Ovary (tissue), 10 donors: ENCODE measurements at places on chromosomes 7 and 10.

GRCh38 chr7:74032191-74032490 lies 4.2 kb downstream of the ELN start:
- H3K4me3 ChIP-seq, result no peak overlapping the region
- H3K27me3 ChIP-seq, result no peaks in the 10 kb centered on the region
- H3K27ac ChIP-seq, result peak overlapping the region; percentile 69
- no peaks in the 10 kb centered on the region for H3K36me3 ChIP-seq
- DNase-seq, result peak; percentile 56

DNA sequence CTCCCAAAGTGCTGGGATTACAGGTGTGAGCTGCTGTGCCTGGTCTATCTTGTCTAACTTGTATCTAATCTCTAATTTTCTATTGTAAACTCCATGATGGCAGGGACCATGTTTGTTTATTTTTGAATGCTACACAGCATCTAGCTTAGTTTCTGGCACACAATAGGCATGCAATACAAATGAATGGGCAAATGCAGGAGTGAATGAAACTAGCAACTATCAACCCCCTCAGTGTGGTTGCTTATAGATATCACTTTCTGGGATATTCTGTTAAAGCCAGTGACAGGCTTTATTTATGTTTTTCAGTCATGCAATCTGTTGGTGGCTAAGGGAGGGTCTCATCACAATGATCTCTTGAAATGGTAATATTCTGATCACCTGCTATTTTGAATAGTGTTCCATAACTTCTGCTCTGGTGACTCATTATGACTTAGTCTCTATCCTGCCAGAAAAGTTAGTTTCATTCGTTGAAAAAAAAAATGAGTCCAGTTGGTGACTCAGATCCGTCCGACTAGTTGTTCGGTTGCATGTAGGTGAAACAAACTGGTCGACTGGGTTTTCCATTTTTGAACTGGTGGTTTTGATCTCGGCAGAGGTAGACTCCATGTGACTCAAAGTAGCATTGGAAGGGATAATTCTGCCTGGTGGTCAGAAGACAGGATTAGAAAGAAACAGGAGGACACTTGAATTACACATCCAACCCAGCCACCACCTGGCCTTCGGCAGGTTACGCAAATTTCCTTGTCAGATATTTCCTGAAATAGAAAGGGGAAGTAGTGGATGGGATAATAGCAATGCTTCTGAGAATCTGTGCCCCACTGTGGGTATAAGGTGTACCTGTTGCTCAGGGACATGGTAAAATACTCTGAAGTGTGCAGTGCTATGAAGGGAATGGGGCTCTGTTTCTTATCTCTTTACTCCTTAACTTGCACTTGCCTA lies 76.8 kb downstream of the GATA3 start:
- no peak overlapping the region for H3K27ac ChIP-seq
- no peaks in the 10 kb centered on the region for H3K36me3 ChIP-seq
- H3K4me3 ChIP-seq, result no peak overlapping the region
- no peaks in the 10 kb centered on the region for H3K27me3 ChIP-seq

- DNase-seq, result no peak
- H3K4me1 ChIP-seq, result no peaks in the 10 kb centered on the region
- H3K4me3 ChIP-seq, result no peak overlapping the region
- H3K27ac ChIP-seq, result no peak overlapping the region
Observed at GRCh38 chr10:116602648-116603400, 12.1 kb downstream of the PNLIPRP1 start.

- no peaks in the 10 kb centered on the region for H3K27me3 ChIP-seq
- H3K36me3 ChIP-seq, result no peaks in the 10 kb centered on the region
- no peaks in the 10 kb centered on the region for H3K4me1 ChIP-seq
- no peak overlapping the region for H3K27ac ChIP-seq
Observed at GRCh38 chr10:112587729-112588128, 140.7 kb downstream of the VTI1A start.

GRCh38 chr7:141455723-141456122 lies 95.5 kb upstream of the AGK start:
- H3K4me3 ChIP-seq, result no peak overlapping the region
- no peaks in the 10 kb centered on the region for H3K27me3 ChIP-seq
- H3K4me1 ChIP-seq, result no peaks in the 10 kb centered on the region
- DNase-seq, result no peak
- no peaks in the 10 kb centered on the region for H3K36me3 ChIP-seq

- no peak overlapping the region for H3K4me3 ChIP-seq
- DNase-seq, result no peak
- no peaks in the 10 kb centered on the region for H3K36me3 ChIP-seq
- no peaks in the 10 kb centered on the region for H3K27me3 ChIP-seq
Observed at GRCh38 chr10:74507951-74508350, 318.4 kb upstream of the KAT6B start.

GRCh38 chr10:11284291-11285085 lies 266.8 kb downstream of the CELF2 start:
- H3K27ac ChIP-seq, result no peak overlapping the region
- no peaks in the 10 kb centered on the region for H3K27me3 ChIP-seq
- H3K4me1 ChIP-seq, result no peaks in the 10 kb centered on the region
- H3K4me3 ChIP-seq, result no peak overlapping the region
- DNase-seq, result no peak

GRCh38 chr7:45072131-45073030 lies 16.4 kb downstream of the NACAD start:
- H3K27ac ChIP-seq, result no peak overlapping the region
- no peak overlapping the region for H3K4me3 ChIP-seq
- no peaks in the 10 kb centered on the region for H3K36me3 ChIP-seq
- no peak for DNase-seq

- H3K4me3 ChIP-seq, result no peak overlapping the region
- H3K27me3 ChIP-seq, result no peaks in the 10 kb centered on the region
- no peaks in the 10 kb centered on the region for H3K4me1 ChIP-seq
- no peak overlapping the region for H3K27ac ChIP-seq
- H3K36me3 ChIP-seq, result no peaks in the 10 kb centered on the region
- no peak for DNase-seq
Observed at GRCh38 chr7:125871431-125871830, 941.8 kb upstream of the POT1 start.

GRCh38 chr10:127343821-127344220 lies 147.4 kb upstream of the INSYN2A start:
- no peaks in the 10 kb centered on the region for H3K27me3 ChIP-seq
- no peak overlapping the region for H3K27ac ChIP-seq
- H3K4me1 ChIP-seq, result peaks cover 5% of the 10 kb centered on the region
- H3K4me3 ChIP-seq, result no peak overlapping the region
- no peak for DNase-seq

DNA sequence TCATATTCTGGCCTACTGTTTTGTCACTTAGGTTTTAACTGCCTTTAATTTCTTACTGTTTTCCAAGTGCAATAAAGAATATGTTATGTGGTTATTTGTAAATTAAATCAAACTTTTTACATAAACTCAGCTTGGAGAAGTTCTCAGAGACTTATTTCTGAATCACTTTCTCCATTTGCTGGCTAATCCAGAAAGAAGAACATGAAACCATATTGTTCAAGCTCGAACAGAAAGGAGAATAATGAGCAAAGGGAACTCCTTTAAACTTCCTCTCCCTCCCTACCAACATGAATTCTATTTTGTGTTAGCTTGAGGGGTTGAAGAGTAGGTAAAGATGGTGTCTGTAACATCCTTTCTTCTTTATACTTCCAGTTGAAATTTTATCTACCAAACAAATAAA lies 52.3 kb downstream of the SHTN1 start:
- no peak overlapping the region for H3K27ac ChIP-seq
- H3K36me3 ChIP-seq, result no peaks in the 10 kb centered on the region
- H3K4me1 ChIP-seq, result no peaks in the 10 kb centered on the region

- H3K36me3 ChIP-seq, result no peaks in the 10 kb centered on the region
- no peaks in the 10 kb centered on the region for H3K4me1 ChIP-seq
- H3K4me3 ChIP-seq, result no peak overlapping the region
- H3K27ac ChIP-seq, result no peak overlapping the region
- DNase-seq, result no peak
Observed at GRCh38 chr10:82160307-82160706, 285.3 kb downstream of the NRG3 start.

GRCh38 chr10:101816913-101817336 lies 1.3 kb downstream of the OGA start:
- peaks cover 8% of the 10 kb centered on the region for H3K4me1 ChIP-seq
- no peaks in the 10 kb centered on the region for H3K36me3 ChIP-seq

DNA sequence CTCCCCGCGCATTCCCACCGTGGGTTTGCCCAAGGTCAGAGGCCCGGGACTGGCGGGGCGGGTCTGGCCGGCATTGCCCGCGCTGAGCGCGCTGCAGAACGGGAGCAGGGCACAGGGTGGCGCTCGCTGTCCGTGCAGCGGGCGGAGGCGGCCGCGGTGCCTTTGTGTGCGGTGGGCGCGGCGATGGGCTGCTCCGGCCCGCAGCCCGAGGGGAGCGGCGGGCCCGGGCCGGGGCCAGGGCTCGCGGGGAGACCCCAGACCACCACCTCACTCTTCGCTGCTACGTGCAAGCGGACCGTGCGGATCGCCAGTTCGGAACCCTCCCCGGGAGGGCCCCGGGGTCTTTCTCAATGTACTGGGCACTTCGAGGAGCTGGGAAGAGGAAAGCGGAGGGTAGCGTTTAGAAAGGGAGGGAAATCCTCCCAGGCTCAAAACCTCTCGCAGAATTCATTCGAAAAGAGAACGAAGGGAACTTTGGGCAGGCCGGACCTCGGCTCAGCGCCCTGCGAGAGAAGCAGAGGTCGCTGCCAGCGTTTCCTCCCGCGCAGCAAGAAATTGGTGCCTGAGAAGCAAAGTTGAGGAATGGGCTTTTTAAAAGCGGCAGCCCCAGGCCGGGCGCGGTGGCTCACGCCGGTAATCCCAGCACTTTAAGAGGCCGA lies 8.5 kb downstream of the SP8 start:
- H3K4me3 ChIP-seq, result no peak overlapping the region
- H3K27me3 ChIP-seq, result peaks cover 2% of the 10 kb centered on the region
- no peaks in the 10 kb centered on the region for H3K36me3 ChIP-seq
- DNase-seq, result no peak

DNA sequence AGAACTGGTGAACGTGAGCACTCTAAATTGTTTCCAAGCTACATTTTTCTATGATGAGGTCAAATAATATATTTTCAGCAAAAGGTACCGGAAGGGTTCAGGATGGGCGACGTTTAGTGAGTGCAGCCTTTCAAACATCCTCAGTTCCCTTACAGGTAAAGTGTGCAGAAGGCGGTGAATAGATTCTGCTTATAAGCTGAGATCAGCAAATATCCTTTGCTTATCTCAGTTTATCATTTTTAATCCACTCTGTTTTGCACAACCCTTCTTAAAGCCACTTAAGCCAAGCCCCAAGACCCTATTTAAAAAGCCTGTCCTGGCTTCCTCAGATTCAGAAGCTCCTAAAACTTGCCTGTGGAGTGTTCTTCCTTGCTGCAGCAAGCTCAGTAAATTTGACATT lies 103.1 kb upstream of the DGKB start:
- no peaks in the 10 kb centered on the region for H3K4me1 ChIP-seq
- no peak for DNase-seq
- no peak overlapping the region for H3K4me3 ChIP-seq

GRCh38 chr10:113895018-113895417 lies 40.6 kb downstream of the NHLRC2 start:
- H3K36me3 ChIP-seq, result no peaks in the 10 kb centered on the region
- H3K27ac ChIP-seq, result no peak overlapping the region
- no peak overlapping the region for H3K4me3 ChIP-seq
- peaks cover 5% of the 10 kb centered on the region for H3K4me1 ChIP-seq
- no peak for DNase-seq
- peaks cover 4% of the 10 kb centered on the region for H3K27me3 ChIP-seq

DNA sequence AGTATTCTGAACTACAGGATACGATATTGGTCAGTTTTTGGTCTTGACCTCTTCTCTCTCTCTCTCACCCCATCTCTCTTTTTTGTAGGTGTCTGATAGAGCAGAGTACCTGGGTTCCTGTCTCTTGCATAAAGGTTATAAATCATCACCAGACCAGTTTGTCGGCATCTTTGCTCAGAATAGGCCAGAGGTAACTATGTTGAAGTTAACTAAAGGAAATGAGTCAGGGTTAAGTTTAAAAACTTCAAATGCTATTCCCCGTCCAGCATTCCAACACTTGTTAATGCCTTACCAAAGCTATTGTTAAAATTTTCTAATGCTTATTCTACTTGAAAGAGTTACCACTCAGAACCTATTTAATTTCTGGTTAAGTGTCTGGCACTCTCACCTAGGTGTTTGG lies 30.7 kb downstream of the ACSL5 start:
- DNase-seq, result no peak
- H3K4me1 ChIP-seq, result no peaks in the 10 kb centered on the region
- H3K27ac ChIP-seq, result no peak overlapping the region
- no peaks in the 10 kb centered on the region for H3K36me3 ChIP-seq

DNA sequence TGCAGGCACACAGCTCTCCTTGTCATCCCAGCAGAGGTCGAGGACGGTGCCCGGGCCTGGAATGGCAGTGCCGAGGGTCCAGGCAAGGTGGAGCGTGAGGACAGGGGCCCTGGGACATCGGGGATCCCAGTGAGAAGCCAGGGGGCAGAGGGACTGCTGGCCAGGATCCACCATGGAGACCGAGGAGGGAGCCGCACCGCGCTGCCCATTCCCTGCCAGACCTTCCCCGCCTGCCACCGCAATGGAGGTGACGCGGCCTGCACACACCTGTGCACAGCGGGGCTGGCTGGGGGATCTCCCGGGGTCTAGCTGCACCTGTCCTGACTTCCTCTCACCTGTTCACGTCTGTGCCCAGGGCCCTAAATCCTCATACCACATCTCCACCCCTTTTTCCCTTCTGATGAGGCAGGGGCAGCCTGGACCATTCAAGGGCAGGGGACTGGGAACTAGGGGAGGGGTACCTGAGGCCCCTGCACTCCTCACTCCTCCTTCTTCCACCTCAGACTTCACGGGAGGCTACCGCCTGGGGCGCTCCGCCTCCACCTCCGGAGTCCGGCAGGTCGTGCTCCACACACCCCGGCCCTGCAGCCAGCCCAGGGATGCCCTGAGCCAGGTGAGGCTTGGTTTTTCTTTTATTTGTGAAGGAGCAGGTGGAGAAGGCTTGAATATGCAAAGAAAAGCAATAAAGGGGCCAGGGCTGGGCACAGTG lies 6.9 kb downstream of the NYAP1 start:
- no peaks in the 10 kb centered on the region for H3K36me3 ChIP-seq
- no peak overlapping the region for H3K4me3 ChIP-seq

DNA sequence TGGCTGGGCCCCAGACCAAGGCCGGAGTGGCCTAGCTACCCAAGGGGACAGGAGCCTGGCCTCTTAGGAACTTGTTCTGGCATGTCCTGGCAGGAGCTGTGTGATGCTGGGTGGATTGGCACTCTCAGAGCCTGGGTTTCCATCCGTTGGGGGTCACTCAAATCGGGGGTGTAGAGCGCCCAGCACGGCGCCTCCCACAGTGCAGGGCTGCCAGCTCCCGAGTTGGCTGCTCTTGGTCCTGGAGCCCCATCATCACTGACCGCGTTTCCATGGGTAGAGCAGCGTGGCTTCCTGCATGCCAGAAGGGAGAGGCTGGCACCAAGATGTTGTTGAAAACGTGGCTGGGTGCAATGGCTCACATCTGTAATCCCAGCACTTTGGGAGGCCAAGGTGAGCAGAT lies 70.3 kb downstream of the UNCX start:
- no peaks in the 10 kb centered on the region for H3K27me3 ChIP-seq
- H3K4me1 ChIP-seq, result no peaks in the 10 kb centered on the region
- H3K4me3 ChIP-seq, result no peak overlapping the region
- no peaks in the 10 kb centered on the region for H3K36me3 ChIP-seq
- DNase-seq, result no peak
